Neuronal stem cell (in vitro differentiated cells): ENCODE measurements at places on chromosomes 5 and 9.

- no peak for DNase-seq
Measured at GRCh38 chr9:109203761-109204360, 36.8 kb upstream of the FRRS1L start.

DNA sequence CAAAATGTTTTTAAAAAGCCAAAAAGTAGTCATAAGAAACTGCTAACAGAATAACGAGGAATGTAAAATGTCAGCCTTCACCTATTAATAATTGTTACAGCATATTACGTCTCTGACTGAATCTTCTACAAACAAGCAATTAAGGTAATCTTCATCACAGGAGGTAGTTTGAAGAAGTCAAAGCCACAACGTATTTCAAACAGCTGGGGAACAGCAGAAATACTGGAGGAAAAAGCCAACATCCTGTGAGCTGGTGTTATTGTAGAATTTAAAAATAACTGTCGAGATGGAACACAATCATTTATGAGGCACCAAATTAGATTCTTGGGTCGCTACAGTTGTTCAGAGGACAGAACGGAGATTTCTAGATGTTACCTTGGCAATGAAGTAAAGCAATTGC, 450.5 kb downstream of the AGTPBP1 start:
- no peak for DNase-seq

GRCh38 chr9:83964973-83965349, 15.1 kb downstream of the HNRNPK start:
- DNase-seq, result no peak

- DNase-seq, result no peak
Measured at GRCh38 chr5:61076626-61077025, 85.6 kb downstream of the SMIM15 start.

DNA sequence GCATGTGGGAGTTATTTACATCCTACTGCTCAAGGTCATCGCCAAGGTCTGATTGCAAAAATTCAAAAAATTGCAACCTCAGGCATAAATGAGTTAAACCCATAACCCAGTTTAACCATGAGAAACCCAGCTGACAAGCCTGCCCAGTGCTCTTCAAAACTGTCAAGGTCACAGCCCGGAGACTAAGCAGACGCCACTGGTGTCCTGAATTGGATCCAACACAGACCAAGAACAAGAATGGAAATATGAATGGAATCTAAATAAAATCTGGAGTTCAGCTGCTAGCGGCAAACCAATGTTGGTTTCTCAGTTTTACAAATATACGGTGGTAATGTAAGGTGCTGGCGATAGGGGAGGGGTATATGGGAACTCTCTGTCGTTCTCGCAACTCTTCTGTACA, 201.5 kb upstream of the MVB12B start:
- no peak for DNase-seq

DNA sequence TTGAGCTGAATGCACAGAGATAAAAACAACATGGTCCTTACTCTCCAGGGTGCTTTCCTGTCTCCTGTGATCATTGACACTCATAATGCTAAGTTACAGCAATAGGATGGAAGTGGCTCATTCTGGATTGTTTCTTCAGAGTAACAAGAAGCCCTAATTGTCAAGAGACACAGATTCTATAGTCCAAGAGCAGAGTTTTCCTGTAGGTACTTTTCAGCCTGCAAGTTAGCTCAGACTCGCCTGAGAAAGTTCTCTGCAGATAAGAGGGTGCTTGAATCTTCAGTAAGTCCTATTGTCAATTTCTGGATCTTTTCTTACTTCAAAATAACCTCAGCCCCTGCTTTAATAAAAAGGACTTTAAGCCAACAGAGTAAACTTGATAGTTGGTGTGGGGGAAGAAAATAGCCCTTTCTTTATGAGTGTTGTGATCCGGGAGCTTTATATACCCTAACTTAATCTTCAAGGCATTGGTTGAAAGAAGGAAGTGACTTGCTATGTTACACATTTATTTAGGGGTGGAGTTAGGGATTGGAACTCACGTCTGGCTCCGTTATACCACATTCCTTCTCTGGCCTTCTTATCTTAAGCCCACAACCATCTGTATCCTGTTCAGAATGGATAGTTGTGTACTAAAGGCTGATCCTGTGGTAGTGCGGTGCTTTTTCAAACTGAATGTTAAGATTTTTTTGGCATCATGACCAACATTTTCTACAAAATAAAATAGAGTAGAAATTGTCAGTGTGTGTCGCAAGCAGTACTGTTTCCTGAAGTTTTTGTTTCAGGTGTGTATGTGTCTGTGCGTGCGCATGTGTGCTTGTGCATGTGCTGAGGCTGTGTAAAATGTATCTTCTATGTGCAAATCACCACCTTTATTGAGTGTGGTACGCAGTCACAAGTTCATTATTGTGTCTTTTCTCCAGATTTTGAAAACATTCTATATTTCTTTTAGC, 173.9 kb downstream of the WDR70 start:
- no peak for DNase-seq

DNA sequence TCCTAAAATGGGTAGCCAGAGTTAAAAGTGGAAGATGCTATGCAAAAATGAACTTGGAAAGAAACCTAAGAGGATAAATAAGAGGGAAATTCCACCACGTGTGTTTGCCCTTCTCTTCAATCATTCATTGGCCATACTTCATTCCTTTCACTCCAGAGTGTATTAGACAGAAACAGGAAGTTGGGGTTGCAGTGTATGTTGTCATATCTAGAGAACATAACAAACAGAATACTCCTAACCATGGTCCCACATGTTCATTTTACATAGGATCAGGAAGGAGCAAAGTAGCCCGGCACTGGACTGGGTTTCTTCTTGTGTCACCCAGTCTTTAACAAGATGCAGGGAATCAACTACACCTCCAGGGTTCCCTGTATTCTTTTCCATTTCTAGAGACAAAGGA, 7.6 kb upstream of the GPBP1 start:
- no peak for DNase-seq

DNA sequence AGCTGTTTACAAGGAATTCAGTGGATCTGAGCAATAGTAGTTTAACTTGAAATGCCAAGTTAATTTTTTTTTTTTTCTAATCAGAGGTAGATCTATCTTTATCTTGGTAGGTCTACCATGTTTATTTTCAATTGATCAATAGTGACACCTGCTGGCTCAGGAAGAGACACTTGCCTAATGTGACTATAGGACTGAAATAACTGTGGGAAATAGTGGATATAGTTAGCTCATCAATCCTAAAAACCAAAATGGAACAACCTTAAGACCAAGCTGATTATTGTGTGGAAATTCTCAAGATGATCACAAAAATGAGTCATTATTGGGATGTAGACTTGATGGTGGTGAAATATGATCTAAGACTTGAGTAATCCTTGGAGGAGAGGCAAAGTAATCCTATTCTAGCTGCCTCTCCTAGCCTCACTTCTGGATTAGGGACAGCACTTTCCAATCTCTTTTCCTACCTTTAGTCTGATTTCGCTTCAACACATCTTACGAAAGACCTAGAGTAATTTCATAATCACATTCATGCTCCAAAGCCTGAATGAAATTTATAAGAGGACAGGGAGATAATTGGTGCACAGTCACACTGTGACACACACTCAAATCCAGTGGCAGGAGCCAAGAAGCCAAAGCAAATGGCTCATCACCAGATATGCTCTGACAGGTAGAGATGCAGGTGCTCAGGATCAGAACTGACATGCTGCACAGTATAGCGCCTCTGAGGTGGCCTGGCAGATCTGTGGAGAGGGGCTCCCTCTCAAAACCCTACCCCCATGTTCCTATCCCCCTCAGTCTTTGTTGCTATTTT, 156.3 kb downstream of the HMHB1 start:
- DNase-seq, result peak; percentile 23

DNA sequence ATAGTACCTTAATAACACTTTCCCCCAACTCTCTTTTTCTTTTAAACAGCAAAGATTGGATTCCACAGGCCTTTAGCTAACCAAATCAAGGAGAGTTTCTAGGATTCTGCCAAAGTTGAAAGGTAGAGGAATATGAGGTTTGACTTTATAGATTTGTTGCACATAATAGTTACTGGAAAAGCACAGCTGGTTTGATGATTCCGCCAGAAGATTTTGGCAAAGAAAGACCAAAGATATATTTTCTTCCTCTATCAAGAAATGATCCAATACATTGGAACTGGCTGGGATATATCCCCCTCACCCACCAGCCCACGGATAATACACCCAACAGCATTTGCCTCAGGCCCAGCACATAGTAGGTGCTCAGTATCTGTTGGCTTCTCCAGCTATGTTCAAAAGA, 289.8 kb downstream of the EBF1 start:
- no peak for DNase-seq

DNA sequence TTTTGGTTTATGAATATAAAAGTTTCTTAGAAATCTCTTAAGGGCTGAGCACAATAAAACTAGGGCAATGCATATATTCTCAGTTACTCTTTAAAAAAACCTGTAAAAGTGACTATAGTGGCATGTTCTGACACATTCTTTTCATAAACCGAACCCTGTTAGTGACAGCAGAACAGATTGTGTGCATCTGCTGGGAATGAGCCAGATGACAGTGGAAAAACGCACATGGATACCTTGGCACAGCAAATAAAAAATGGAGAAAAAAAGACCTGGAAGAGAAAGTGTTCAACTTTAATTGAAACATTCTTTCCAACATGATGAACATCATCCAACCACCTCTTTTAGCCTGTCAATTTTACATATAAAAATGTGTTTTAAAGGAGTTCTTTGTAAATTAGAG, 12.7 kb downstream of the MEF2C start:
- no peak for DNase-seq

GRCh38 chr5:72141440-72142355, 34.4 kb downstream of the MAP1B start:
- DNase-seq, result no peak

GRCh38 chr9:102482776-102483175, 512.4 kb upstream of the CYLC2 start:
- DNase-seq, result no peak
